ENCODE measurements at places on chromosomes 3 and 15.
A peak's percentile ranks its signal among the peaks of the same experiment; 100 is the strongest.

- no peak for DNase-seq
Measured at GRCh38 chr3:110384601-110385000, 687.0 kb upstream of the NECTIN3 start.

GRCh38 chr15:58148633-58149445 lies 10.7 kb downstream of the AQP9 start:
- no peak for DNase-seq

DNA sequence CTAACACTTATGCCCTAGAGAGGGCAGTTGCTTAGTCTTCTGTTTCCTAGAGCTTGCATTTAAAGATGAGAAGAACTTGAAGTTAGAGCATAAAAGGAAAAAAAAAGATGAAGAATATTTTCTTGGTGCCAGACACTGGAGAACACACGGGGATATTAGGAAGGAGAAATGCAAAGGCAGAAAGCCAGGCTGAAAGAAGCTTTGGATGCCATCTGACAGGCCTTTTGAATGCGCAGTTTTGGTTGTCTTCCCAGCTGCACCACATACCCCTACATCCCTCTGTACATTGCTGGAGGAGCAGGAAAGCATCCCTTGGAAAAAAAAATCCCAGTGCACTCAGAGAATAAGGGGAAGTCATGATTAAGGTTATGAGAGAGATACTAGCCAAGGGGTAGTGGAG lies 378.9 kb downstream of the GAP43 start:
- no peak for DNase-seq

- no peak for DNase-seq
Measured at GRCh38 chr15:48090115-48090514, 30.7 kb upstream of the SLC24A5 start.

DNA sequence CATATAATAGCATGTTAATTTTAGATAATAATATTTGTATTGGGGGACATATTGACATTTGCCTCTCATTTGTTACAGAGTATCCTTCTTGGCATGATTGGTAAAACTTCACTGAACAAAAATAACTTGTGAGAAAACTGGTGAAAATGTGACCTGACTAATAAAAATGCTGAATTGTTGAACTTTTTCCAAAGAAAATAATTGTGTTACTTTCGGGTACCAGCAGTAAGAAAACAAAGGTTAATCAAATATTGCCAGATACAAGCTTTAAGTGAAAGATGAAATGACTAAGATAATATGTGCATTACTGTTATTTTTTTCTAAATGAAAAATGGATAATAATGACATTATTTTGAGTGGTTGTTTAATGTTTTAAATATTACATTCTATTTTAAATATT lies 15.2 kb downstream of the SLC12A1 start:
- DNase-seq = no peak

DNA sequence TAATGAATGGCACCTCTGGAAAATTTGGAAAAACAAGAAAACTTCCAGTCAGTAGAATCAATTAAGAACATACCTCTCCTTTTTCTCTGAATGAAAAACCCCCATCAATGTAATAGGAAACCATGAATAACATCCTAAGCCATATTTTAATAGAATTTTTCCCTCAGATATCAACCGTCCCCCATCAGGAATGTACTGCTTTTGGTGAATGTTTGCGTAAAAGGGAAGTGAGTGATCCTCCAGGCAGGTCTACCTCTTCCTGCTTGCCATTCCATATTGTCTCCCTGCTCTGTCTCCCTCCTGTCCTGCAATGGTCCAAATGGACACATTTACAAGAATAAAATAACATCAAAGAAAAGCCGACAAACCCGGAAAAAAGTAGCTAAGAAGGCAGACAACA lies 30.8 kb downstream of the LAMP3 start:
- no peak for DNase-seq

DNA sequence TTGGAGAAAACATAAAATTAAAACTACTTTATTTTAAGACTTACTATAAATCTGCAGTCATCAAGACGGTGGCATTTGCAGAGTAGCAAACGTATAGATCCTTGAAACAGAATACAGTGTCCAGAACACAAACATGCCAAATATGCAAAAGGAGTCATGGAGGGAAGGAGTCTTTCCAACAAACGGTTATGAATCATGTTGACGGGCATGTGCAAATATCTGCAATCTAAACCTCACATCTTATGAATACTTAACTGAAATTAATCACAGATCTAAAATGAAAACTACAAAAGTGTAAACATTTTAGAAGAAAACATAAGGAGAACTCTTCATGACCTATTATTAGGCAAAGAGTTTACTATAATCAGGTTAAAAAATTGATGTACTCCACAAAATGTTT lies 69.4 kb downstream of the TFRC start:
- no peak for DNase-seq

- DNase-seq = no peak
Measured at GRCh38 chr15:77069521-77070121, 1.3 kb downstream of the TSPAN3 start.

GRCh38 chr3:31132132-31132769 lies 237.8 kb upstream of the GADL1 start:
- DNase-seq = no peak

- no peak for DNase-seq
Measured at GRCh38 chr15:56608140-56608778, 125.0 kb downstream of the ZNF280D start.

- DNase-seq = no peak
Measured at GRCh38 chr3:73664389-73664788, 39.6 kb upstream of the PDZRN3 start.

DNA sequence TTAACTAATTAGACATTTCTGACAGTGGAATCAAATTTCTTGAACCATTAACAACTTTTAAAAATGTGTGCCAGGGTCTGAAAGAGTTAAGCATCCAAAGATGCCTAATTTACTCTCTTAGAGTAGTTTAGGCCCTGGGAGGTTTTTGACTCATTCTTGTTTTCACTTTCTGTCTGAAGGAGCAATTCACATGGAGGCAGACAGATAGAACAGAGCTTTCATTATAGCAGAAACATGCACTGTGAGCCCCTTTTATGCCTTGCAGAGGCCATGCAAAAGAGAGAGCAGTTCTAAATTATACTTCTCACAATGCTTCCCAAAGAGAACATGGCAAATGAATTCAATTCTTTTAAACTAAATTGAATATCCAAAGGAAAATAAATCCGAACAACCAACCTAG lies 554.8 kb downstream of the MFSD1 start:
- DNase-seq = no peak

GRCh38 chr15:90955624-90956273 lies 1.1 kb downstream of the RCCD1 start:
- DNase-seq = peak; percentile 4

GRCh38 chr15:52294881-52295420 lies 653 bp downstream of the MYO5C start:
- DNase-seq = no peak

GRCh38 chr3:185332026-185332735 lies 30.8 kb upstream of the MAP3K13 start:
- peak; percentile 83 for DNase-seq

- DNase-seq = peak; percentile 75
Measured at GRCh38 chr3:49173116-49173791, 1.9 kb downstream of the KLHDC8B start.

DNA sequence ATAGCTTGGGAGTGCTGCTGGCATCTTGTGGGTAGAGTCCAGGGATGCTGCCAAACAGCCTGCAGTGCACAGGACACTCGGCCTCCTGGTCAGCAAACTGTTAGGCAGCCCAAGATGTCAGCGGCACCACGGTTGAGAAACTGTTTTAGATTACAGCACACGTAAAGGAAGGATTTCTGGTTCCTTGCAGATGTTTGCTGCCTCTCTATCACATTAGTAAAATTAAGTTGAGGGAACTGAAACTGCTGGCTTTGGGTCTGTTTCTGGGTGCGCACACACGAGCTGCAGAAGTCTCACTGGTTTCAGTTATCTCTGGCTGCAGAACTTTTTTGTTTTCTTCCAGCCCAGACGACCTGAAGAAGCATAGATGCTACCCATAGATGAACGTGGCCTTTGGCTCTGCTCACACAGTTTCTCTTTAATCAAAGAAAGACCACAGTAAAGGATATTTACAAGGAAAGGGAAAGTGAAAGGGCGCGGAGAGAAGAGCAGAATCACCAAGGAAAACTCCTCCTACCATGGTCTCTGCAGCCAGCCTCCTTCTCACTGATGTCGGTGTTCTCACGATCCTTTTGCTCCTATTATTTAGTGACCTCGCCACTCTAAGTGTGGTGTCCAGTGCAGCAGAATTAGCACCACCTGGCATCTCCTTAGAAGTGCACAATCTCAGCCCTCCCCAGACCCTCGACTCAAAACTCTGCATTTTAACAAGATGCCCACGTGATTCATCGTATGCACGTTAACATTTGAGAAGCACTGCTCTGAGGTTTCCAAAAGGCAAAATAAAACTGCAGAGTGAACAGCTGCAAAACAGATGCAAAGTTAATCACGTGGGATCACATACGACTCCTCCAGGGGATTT lies 50.6 kb upstream of the AKAP13 start:
- DNase-seq = no peak

DNA sequence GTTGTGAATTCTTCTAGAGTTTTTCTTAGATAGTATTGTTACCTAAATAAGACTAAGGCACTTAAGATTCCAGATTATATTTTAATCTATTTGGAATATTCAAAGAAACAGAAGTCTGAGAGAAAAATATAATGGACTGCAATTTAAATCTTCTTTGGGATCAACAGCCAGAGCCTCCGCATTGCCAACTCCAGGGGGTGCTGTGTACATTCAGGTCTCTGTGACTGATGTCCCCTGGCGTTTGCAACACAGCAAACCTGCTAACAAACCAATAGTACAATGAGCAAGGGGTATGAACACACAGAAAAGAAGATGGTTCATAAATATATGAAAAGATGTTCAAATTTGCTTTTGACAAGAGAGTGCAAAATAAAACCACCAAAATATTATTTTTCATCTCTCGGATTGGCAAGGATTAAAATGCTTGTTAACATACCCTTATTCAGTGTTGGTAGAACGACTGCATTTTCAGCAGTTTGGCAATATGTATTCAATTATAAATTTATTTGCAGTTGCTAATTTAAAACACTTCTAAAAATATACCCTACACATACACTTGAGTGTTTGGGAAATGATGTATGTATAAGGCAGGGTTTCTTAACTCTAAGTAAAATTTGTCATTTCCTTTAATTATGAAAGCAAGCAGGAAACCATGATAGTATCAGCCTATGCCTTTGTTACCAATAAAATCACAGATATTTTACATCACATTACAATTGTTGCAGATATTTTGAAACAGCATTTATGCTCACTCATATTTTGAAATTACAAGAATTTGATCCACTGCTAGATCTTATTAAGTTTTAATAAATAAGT lies 16.1 kb upstream of the TM4SF1 start:
- peak; percentile 47 for DNase-seq

- DNase-seq = no peak
Measured at GRCh38 chr15:35244227-35244626, 159.1 kb upstream of the NANOGP8 start.

DNA sequence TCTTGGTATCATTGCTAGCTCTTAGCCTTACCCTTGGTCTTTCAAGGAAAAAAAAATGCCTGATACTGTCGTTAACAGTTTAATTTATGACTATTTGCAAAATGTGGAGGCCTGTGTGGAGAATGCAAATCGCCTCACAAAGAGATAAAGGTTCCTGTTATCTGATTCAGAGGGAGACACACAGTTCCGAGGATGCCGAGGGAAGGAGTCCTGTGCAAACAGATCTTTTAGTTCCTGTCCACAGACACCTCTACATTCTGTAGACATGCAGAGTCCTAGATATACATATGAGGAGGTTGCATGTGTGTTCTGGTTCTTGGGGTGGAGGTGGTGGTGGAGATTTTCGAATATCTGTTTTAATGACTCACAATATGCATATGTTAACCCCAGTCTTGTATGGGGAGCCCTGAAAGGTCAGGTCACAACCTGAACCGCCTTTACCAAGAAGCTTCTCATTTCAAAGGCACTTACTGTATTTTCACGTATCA lies 5.7 kb downstream of the NR2F2 start:
- DNase-seq = no peak

- no peak for DNase-seq
Measured at GRCh38 chr15:63970621-63971426, 75.5 kb downstream of the DAPK2 start.

GRCh38 chr3:65436580-65436979 lies 602.1 kb downstream of the MAGI1 start:
- no peak for DNase-seq

GRCh38 chr3:13700362-13700761 lies 151.4 kb downstream of the FBLN2 start:
- no peak for DNase-seq

DNA sequence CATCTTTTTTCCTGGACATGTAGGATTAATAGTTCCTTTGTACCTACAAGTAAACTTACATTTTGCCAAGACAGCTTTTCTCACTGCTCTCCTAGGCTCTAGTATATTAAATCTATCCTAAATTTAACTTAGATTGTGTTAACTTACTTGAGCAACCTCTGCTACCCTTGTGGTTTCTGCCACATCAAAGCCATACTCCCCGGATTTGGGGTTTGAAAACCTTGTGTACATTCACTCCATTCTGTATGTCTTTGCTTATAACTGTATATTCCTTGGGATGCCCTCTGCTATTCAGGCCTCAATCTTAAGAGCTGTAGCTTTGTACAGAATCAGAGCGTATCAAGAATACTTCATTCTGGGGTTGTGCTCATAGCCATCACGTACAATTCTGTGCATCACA lies 60.4 kb downstream of the ARIH1 start:
- no peak for DNase-seq

- DNase-seq = no peak
Measured at GRCh38 chr3:164458986-164459385, 619.3 kb downstream of the SI start.

GRCh38 chr3:159266779-159267178 lies 464.9 kb downstream of the MFSD1 start:
- DNase-seq = peak; percentile 17

GRCh38 chr15:88744548-88745020 lies 58.7 kb upstream of the ACAN start:
- DNase-seq = no peak

DNA sequence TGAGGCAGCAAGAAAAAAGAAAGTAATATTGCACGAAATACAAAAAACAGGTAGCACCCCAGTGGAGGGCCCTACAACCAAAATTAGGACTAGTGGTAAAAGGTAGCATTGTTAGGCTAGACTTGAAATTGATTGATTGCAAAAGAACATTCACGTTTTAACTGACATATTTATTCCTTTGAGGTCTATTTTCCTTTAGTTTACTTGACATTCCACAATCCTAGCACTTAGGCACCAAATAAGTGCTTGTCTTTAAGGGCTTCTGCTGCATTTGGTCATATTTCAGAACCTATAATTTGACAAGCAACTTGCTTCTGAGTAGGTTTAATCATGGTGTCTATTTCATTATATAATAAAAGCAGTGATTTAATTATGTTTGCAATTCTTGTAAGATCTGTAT lies 642.7 kb upstream of the AGTR1 start:
- DNase-seq = no peak

DNA sequence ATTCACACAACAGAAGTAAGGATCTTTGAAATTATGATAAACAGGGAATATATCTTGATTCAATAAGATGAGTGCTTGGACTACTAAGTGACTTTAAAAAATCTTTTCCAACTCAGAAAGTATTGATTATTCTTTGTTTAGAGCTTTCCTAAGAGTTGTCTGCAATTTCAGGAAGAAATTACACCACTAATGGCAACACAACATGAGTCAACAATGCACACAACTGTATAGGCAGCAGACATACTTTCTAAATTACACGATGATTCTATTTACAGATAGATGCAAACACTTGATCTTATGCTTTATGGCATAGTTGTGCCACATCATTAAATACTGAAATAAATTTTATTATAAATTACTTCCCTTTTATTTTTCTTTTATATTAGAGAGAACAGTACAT lies 4.4 kb downstream of the NAA50 start:
- DNase-seq = no peak

GRCh38 chr15:58880320-58880719 lies 53.2 kb downstream of the SLTM start:
- no peak for DNase-seq

All from NCI-H1092 (cell line).